Activated naive CD4-positive, alpha-beta T cell treated with anti-CD3 and anti-CD28 coated beads, Interleukin-2, amount 50 U/mL, for 72 hours (primary cell): ENCODE measurements at places on chromosomes 6 and 20.

- DNase-seq, result no peak
Observed at GRCh38 chr6:24076011-24076410, 50.0 kb upstream of the NRSN1 start.

- DNase-seq, result no peak
Observed at GRCh38 chr6:17483391-17484016, 90.1 kb downstream of the CAP2 start.

DNA sequence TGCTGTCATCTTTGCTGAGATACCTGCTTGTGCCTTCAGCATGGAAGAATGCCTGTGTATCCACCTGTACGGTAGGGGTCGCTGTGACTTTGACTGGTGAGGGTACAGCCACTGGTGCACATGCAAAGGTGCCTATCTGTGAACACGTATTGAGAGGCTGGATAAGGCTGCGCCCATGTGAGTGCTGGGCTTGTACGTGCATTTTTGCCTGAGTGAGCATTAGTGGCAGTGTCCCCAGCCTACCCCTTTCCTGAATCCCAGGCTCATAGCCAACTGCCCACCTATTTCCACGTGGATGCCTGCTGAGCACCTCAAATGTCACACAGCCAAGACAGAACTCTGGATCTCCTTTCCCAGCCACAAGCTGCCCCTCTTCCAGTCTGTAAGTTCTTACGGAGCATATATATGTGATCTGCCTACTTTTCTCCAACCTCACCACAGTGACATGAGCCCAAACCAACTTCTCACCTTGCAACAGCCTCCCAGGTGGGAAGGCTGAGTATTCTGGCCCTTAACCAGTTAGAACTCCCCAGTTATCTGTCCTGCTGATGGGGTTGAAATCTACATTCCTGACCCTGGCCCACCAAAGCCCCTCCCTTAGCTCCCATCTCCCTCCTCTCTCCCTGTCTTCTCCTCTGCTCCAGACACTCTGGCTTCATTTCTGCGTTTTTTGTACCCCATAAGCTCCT lies 1.1 kb upstream of the SLC2A10 start:
- no peak for DNase-seq

DNA sequence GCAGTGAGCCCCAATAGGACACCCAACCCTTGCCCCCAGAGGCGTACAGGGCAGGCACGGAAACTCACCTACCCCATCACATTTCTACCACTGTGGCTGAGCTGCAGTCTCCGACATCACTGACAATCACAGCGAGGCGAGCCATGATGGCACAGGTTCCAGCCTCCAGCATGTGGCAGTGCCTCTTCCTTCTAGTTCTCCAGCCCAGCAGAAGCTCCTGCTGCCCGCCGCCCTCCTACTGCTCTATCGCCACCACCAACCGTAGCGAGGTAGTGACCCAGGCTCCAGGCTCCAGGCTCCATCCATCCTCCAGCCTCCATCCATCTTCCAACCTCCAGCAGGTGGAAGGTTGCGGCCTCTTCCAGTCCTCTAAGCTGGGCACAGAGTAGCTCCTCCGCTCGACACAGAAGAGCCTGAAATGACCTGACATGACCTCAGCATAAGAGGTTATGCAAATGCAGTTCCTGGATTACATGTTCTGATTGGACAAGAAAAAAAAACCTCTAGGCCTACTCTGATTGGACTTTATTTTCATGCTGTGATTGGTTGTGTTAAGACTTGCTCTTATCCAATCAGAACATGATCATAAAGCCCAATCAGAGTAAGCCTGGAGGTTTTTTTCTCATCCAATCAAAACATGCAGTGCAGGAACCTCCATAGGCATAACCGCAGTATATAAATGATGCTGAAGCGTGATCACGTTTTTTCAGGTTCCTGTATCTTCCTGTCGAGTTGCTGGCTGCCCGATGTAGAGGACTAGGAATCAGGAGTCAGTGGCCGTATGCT lies 438.9 kb upstream of the ZNF337 start:
- no peak for DNase-seq

GRCh38 chr6:144156338-144156737 lies 6.0 kb downstream of the STX11 start:
- DNase-seq, result no peak
